Kidney tubule cell (primary cell): ENCODE measurements at places on chromosomes 13 and 19.

GRCh38 chr13:86714495-86714894, 915.3 kb upstream of the SLITRK6 start:
- no peak for DNase-seq

DNA sequence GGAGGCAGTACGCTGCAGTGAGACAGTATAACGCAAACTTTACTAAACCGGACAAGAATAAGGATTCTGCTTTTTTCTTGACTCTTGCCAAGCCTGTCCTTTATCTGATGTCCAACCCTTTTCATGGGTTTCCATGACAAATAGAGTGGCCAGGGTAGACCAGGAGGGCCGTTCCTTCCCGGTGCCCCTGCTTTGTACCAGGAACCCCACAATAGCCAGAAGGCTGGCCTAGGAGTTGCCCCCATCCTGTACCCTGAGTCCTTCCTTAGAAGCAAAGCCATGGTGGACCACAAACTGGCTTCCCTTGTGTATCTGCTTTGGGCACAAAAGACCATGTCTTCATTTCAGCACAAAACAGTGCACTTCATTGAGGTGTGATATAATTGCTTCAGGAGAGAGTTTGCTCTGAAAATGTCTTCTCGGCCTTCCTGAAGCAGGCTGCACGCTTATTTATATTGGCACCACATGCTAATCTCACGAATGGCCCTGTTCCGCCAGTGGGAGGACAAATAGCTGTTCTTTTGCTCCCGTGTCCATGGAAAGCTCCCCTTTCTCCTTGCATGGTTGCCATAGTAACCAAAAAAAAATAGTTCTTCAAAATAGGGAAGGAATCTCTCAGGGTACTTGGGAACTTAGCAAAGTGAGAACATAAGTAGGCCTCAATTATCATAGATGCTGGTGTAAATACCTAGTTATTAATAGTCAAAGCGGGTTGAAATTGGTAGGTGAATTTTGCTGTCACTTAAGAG, 222.1 kb downstream of the ZIC5 start:
- no peak for DNase-seq

GRCh38 chr13:99425485-99426341, 75.6 kb upstream of the TM9SF2 start:
- no peak for DNase-seq

DNA sequence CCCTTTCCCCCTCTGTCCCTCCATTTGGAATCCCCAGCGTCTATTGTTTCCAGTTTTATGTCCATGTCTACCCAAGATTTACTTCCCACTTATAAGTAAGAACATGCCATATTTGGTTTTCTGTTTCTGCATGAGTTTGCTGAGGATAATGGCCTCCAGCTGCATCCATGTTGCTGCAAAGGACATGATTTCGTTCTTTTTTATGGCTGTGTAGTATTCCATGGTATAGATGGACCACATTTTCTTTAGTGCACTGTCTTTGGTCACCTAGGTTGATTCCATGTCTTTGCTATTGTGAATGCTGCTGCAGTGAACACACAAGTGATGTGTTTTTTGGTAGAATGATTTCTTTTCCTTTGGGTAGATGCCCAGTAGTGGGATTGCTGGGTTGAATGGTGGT, 3.8 kb downstream of the ZNF555 start:
- DNase-seq: no peak

DNA sequence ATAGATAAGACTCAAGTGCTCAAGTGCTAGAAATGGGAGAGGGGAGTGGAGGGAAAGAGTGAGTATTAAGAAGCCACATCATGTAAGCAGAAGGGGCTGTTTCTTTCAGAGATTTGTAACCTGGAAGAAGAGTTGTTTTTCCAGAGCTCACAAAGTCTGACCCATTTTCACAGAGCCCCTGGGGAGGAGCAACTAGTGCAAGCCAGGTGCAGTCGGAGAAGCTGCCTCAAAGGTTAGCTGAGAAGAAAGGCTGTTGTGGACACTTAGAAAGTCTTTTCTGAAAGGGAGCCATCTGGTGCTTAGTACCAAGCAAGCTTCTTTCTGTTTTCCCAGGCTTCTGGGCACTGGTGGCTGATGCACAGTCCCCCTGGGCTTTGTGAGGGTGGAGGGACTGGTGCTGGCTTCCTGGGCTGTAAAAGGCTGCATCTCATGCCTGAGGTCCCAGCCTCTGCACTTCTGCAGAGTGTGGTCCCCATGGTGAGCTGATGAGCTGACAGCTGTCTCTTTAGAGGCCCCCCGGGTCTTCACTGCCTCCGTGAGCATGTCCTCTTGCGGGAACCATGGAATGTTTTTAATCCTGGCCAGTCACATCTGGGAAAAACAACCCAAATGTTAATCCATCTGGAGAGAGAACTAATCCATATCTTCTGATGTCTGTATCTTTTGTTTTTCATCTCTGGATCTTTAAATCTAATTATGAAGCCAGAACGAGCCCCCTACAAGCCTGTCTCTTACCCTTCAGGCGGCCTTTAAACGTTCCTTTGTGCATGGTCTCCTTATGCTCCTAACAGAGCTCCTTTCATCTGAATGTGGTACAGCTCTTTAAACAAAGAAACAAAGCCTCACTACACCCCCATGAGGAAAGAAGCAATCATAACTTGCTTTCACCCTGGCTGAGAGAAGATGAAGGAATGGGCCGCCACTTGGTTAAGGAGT, 40.2 kb downstream of the OLFM4 start:
- DNase-seq: no peak

DNA sequence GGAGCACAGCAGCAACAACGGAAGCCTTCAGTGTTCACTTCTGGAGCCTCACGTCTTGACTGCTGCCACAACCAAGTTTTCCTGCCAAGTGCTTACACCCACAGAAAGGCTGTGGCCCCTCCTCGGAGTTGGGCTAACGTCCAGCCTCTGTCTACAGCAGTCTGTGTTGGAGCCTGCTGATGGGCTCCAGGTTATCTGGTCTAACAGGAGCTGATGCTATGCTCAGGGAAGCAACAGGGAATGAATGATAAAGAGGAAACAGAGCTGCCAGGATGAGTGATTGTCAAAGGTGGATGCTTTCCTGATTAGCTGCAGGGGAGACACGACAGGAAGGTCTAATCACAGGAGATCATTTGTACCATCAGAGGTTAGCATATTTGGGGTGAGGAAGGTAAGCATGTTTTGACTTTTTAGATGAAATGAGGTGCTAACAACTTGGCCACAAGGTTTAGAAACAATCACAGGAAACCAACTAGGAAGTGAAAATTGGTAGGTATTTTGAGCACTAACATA, 53.8 kb upstream of the RCBTB2 start:
- DNase-seq: no peak

DNA sequence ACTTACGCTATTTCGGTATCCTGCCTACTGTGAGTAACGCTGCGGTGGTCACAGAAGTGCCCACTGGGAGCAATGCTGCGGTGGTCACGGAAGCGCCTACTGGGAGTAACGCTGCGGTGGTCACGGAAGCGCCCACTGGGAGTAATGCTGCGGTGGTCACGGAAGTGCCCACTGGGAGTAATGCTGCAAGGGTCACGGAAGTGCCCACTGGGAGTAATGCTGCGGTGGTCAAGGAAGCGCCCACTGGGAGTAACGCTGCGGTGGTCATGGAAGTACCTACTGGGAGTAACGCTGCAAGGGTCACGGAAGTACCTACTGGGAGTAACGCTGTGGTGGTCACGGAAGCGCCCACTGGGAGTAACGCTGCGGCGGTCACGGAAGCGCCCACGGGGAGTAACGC, 52.1 kb upstream of the SOX1 start:
- DNase-seq: no peak

DNA sequence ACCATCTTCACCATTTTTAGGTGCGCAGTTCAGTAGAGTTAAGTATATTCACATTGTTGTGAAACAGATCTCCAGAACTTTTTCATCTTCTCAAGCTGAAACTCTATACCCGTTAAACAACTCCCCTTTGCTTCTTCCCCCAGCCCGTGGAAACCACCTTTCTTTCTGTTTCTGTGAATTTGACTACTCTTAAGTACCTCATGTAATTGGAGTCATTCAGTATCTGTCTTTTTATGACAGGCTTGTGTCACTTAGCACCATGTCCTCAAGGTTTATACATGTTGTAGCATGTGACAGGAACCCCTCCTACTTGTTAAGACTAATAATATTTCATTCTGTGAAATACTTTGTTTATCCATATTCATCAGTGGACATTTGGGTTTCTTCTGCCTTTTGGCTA, 52.8 kb downstream of the TNFRSF19 start:
- DNase-seq: no peak

- DNase-seq: no peak
Measured at GRCh38 chr19:33558856-33559255, 37.3 kb upstream of the PEPD start.

DNA sequence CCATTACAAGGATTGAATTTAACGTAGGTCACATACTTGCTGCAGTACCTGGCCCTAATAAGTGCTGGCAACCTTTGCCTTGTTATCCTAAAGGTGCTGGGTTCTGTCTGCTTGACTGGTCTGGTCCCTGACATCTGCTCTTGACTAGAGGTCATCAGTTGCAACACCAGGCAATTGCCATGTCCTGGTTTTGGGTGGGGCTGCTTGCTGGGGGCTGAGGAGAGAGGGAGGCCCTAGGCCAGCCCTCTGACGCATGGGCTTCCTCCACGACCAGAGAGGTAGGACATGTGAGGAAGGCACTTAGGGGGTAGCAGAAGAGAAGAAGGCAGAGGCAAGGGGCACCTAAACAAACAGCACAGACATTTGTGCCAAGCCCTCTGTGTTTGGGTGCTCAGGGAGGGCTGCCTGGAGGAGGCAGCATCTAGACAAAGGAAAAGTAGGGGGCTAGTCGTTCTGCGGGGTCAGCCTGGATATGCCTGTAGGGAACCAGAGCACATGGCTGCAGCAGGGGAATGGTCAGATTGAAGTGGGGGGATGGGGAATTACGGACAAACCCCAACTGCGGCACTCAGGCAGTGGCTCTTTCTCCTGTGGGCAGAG, 21.7 kb downstream of the VSTM2B start:
- DNase-seq: no peak

- no peak for DNase-seq
Measured at GRCh38 chr13:79503473-79504017, 22.6 kb downstream of the NDFIP2 start.

DNA sequence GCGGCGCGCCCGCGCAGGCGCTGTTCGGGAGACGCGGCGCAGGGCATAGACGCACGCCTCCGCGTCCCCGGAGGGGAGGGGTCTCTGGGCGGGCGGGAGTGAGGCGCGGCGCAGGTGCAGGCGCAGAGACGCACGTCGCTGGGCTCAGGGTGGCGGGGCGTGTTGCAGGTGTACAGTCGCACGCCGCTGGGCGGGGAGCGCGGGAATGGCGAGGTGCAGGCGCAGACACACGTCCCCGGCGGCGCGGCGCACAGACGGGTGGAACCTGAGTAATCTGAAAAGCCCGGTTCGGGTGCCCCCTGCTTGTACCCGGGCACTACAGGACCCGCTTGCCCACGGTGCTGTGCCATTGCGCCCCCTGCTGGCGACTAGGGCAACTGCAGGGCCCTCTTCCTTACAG, 44.7 kb downstream of the PLPP2 start:
- DNase-seq: no peak

- DNase-seq: no peak
Measured at GRCh38 chr13:103935117-103935516, 868.9 kb upstream of the SLC10A2 start.

GRCh38 chr13:102900193-102900608, 54.4 kb downstream of the ERCC5 start:
- DNase-seq: no peak

DNA sequence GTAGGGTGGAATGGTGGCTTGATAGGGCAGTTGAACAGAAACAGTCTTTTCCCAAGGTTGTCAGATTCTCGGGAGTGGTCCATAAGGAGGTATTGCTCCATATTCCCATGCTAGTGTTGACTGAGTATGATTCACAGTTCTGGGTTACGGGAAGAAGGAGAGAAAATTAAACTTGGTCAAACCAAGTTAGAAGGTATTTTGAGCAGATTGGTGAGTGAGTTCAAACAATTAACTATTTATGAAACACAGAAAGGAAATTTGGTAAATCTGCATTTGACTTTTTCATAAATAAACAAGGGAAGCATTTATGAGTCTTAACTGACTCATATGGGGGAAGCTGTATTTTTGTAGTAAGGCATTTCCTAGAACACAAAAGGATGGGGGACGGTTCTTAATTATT, 2419.4 kb downstream of the PCDH9 start:
- DNase-seq: no peak

- DNase-seq: peak; percentile 49
Measured at GRCh38 chr19:5966215-5966614, 11.7 kb downstream of the RANBP3 start.

DNA sequence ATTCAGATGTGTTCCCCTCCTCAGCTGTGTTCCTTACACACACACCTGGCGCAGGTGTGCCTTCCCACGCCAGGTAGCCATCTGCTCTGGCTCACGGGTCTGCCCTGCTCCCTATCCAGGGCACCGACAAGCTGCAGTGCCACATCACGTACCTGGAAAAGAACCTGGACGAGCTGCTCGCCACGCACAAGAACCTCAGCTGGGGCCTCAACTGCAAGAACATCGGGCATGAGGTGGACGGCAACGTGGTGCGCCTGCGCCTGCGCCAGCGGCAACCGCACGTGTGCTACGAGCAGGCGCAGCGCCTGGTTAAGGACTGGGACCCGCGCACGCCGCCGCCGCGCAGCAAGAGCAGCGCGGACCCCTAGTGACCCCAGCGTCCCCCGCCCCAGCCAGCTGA, 26.5 kb upstream of the CASP14 start:
- DNase-seq: no peak

- no peak for DNase-seq
Measured at GRCh38 chr19:13981021-13981420, 25.1 kb downstream of the RFX1 start.

GRCh38 chr13:97445522-97446187, 11.7 kb downstream of the RAP2A start:
- DNase-seq: no peak

GRCh38 chr13:74662905-74663304, 528.7 kb upstream of the KLF12 start:
- DNase-seq: no peak

DNA sequence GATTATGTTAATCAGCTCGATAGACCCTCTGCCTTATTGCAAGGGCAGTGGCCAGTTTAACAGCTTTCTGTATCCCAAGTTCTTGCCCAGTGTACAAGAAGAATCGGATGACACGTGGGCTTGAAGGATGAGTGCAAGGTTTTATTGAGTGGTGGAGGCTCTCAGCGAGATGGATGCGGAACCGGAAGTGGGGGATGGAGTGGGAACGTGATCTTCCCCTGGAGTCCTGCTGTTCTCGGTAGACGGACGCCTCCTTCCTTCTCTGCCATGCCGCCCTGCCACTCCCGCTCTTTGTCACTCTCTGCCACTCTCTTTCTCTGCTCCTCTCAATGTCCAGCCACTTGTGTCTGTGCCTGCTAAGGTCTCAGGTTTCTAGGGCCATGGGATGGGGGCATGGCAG, 21.0 kb downstream of the RFXAP start:
- no peak for DNase-seq

GRCh38 chr19:41783612-41784011, 12.8 kb upstream of the CEACAM3 start:
- DNase-seq: peak; percentile 17

DNA sequence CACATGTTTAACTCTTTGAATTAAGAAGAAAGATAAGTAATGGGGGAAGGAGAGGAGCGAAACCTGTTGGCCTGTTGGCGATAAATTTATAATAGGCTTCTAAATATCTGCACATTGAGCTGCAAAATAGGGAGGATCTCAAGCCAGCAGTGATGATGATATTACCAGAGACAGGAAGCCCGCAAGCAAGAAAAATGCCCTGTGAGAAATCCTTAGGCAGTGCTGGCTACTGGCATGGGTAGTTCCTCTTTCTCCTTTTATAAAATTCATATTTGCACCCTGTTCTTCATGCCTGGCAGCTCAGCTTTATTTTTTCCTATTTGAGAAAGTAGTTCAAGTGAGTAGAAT, 858 bp upstream of the USP12 start:
- DNase-seq: peak; percentile 57
